Stimulated activated CD4-positive, alpha-beta T cell treated with anti-CD3 and anti-CD28 coated beads, Interleukin-1b, Interleukin-23, amount 100 ng/mL, for 1 hour (primary cell): ENCODE measurements at places on chromosomes 6 and 20.

GRCh38 chr20:62815066-62815991 lies 1.5 kb upstream of the COL9A3 start:
- no peak for DNase-seq

DNA sequence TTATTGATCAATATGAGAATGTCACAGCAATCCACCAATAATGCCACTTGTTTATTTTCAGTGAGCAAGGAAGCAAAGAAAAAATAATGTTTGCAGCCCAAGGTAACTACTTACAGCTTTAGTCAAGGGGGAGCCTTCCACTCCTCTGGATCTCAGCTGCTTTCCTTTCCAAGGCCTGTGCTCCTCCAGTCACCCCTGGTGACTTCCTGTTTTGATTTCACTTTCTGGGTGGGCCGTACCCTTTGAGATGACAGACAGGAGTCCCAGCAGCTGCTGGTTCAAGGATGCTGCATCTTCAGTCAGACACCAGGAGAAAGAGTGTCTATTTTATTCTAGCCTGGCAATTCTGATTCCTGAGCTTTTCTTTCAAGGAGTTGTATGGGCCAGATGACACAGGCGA lies 5.6 kb upstream of the VNN2 start:
- no peak for DNase-seq

DNA sequence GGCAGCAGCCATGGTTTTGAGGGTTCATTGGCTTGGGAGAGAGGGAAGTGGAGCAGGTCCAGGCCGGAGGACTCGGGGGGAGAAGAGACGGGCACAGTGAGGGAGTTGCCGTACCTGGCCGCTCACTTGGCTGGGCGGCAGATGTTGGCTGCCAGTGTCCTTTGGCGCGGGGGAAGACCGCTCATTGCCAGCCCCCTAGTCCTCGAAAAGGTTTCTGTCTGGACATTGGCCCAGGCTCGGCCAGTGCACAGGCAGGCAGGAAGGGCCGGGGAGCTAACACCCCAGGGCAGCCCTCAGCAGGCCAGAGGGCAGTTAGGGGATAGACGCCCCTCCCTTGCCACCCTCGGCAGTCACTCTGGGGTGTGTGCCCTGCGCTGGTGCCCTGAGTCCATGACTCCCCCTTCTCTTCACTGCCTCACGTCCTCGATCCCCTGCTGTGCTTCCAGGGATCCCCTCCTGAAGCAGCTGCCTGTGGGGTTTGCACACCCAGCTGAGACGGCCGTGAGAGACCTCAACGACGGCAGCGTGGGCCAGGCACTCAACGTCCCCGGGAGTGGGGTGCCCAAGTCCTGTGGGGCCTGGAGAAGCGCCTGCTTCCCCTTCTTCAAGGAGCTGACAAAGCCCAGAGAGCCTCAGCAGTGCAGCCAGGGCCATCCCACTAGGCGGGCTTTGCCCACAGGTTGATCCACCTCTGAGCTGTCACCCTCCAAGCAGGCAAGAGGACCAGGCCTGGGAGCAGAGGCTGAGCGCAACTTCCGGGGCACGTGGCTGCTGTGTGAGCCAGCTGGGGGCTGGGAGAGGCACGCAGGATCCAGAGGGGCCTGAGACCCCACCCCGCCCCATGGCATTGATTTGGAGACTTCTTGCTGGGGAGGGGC lies 20.4 kb downstream of the RBM38 start:
- no peak for DNase-seq

GRCh38 chr20:61953037-61954021 lies 112.4 kb downstream of the TAF4 start:
- no peak for DNase-seq

DNA sequence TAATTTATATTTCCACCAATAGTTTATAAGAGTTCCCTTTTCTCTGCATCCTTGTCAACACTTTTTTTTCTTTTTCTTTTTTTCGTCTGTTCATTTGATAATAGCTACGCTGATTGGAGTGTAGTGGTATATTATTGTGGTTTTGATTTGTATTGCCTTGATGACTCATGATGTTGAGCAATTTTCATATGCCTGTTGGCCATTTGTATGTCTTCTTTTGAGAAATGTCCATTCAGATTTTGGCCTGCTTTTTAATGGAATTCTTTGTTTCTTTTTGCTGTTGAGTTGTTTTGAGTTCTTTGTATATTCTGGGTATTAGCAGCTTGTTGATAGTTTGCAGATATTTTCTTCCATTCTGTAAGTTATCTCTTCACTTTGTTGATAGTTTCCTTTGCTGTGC lies 773.4 kb downstream of the KIF16B start:
- DNase-seq = no peak

GRCh38 chr6:160400446-160400845 lies 52.3 kb downstream of the SLC22A3 start:
- no peak for DNase-seq

- no peak for DNase-seq
Observed at GRCh38 chr6:120584111-120584760, 750.0 kb downstream of the TBC1D32 start.

- DNase-seq = no peak
Observed at GRCh38 chr6:13633343-13633742, 18.2 kb downstream of the NOL7 start.

DNA sequence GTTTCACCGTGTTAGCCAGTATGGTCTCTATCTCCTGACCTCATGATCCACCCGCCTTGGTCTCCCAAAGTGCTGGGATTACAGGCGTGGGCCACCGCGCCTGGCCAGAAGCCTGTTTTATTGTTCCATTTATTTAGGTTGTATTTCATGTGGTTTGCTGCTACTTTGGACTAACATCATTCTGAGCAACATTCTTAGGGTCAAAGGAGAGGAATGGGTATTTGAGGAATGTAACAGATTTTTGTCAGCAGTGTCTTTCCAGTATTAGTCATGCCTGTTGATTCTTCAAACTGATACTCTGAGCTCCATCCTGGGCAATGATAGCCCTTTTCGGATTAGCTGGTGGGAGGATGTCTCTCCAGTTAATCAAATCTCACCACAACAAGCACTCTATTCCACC lies 213.0 kb upstream of the CITED2 start:
- DNase-seq = no peak
